ENCODE measurements at places on chromosomes 5 and 9. TPM values are rescaled to one million over a fixed set of nuclear protein-coding genes. Genes with fewer than 3 reads are reported as not detected.

Gene INSL4
- not detected for total RNA-seq

DNA sequence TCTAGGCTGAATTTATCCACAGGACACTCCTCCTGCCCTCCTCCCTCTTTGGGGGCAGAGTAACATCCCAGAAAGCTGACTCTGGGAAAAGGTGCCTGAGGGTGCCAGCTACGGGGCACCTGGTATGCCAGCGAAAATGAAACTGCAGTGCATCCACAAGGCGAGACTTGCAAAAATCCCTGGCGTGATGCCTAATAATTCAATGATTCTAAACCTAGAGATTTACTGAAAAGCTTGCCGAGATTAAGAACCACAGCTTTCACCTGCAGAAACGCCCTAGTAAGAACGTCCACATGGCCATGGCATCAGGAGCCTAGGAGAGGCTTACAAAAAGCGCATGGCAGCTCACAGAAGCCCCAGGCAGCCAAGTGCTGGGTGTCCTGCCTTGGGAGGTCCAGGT, 20.9 kb downstream of the CCNJL start:
- no peak for DNase-seq

- DNase-seq: no peak
These were observed 373.6 kb upstream of the ZNF608 start for GRCh38 chr5:125120012-125120411.

DNA sequence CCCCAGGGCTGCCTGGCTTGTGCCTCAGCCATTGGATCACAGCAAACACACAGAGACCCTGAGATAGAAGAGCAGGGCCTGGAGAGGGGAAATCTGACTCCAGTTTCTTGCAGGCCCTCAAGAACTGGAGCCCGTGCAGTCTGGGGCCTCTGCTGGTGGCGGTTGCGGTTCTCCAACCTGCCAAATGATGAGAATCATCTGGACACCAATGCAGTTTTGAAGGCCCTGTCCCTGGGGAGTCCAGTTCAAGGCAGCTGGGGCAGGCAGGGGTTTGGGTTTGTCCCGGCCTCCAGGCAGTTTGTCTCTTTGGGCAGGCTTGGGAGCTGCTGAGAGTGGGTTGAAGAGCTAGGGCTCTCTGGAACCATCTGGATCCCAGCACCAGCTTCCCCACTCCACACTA, 7.4 kb downstream of the NKX2-5 start:
- no peak for DNase-seq

GRCh38 chr5:63831381-63831780, 130.9 kb downstream of the HTR1A start:
- DNase-seq: no peak

DNA sequence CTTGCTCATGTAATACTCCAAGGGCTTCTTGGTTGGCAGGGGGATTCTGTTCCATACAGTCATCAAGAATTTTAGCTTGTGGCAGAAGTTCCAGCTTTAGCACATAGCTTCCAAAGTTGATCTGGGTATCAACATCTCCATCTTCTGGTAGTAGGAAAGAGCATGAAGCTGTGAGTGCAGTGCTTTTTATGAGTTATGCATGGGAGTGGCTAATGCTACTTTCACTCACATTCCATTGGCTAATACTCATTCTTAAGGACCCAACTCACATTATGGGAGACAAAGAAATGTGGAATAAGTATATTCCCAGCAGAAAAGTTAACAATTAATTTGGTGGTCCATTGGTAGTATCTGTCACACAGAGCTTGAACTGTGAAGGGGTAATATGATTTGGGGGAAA, 194.2 kb upstream of the CHD1 start:
- no peak for DNase-seq

- DNase-seq: no peak
These were observed 12.6 kb downstream of the ISL1 start for GRCh38 chr5:51395666-51396356.

Gene LPAR1
- 4.6 TPM for total RNA-seq

Gene DMRT3
- total RNA-seq: 0.34 TPM

Gene ABLIM3
- 35.2 TPM for total RNA-seq

Gene CPEB4
- 32.7 TPM for total RNA-seq

Gene PCDHB3
- total RNA-seq: 1.9 TPM

Gene KIF27
- total RNA-seq: 3.5 TPM

- DNase-seq: no peak
These were observed 37.1 kb upstream of the KCNMB1 start for GRCh38 chr5:170426149-170426767.

- DNase-seq: no peak
These were observed 3.3 kb downstream of the RXRA start for GRCh38 chr9:134329576-134329855.

GRCh38 chr9:132185073-132186009, 23.5 kb downstream of the NTNG2 start:
- DNase-seq: no peak

DNA sequence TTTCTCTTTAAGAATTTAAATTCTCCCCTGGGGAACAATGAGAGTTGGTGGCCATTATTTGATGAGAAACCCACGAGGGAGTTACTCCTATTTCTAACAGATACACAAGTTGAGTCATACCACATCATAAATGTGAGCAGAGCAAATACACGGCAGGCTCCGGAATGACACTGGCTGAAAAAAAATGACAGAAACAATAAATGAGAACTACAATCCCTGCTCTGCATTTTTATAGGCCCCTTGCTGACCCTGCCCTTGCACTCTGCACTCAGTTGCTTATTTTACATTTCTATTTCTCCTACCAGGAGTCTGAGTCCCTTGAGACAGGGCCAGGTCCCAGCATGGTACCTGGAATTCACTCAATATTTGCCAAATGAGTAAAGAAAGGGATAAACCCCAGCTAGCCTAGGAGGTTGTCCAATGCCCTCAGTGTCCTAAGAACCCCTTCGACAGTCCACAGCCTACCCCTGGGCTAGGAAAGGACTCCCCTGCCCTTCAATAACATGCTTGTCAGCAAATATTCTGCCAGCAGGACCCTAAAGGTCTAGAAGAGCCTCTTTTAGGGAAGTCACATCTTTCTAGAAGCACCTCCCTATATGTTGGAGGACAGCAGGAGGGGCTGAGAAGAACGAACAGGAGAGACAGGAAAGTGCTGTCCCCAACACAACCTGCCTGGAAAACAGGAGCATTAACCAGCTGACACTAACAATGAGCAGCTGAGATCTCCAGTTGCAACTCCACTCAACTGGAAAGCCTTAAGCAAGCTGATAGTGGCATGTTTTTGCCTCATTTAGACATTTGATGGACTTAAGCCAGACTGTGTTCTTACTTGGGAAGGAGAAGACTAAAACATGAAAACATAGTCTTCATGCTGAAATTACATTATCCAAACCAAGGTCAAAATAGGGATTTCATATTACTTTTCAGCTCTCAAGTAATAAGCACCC, 191.2 kb downstream of the ACTL7B start:
- DNase-seq: no peak

DNA sequence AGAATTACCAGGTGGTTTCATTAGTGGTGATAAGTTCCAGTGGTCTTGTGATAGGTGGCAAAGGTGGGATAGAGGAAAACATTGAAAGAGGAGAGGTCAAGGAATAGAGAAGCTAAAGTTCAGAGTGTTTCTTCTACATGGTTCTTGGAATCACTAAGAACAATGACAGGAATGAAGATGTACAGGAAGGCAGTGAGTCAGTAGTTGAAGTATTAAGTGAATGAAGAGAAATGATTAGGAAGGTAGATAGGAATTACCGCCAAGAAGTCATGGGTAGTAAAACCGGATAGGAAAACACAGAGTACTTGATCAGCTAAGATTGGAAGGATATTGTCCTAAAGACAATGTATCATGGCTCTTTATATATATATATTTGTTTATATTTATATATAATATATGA, 37.9 kb upstream of the RASA1 start:
- no peak for DNase-seq

DNA sequence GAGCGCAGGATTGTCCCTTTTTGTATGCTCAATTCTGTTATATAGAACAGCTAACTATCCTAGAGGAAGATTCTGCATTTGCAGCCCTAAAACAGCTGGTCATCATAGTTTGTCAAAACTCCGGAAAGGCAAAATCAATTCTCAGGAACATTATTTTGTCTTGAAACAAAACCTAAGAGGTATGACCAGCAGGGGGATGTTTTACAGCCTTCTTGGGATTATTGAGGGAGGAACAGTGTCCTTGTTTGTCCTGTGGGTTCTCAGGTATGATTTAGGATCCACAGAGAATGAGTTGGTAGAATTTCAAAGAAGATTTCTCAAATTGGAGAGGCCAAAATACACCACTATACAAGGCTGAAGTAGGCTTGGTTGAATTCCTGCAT, 136.4 kb downstream of the ZSWIM6 start:
- DNase-seq: no peak

- DNase-seq: no peak
These were observed 111.3 kb downstream of the LPAR1 start for GRCh38 chr9:110926828-110927487.

DNA sequence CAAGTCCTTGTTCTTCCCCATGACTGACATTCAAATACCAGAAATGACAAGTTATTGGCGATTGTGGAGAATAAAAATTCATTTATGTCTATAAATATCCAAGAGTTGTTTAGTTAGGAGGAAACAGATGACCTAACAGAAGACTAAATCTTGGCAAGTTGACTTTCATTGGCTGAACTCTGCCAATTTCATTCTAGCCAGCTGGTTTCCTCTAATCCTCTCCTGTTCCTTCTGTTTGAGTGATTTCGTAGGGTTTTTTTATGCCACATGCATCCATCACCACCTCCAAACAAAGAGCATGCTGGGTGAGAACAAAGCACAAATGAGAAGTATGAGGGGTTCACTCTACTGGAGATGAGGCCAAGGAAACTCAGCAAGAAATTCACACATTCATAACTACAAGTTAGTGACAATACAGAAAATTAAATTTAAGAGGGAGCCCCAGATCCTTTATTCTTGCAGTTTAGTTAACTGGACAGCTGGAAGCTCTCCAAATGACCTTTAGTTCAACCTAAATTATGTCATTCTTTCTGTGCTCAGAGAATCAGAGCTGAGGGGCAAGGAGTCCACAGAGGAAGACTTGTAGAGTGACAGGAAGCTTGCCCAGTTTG, 932.0 kb downstream of the TLE4 start:
- DNase-seq: no peak

Gene UQCRQ
- 197 TPM for total RNA-seq

Gene DPYSL3
- total RNA-seq: 42.4 TPM

Gene N4BP3
- 6.0 TPM for total RNA-seq

- peak; percentile 62 for DNase-seq
These were observed 25.9 kb downstream of the ROPN1L start for GRCh38 chr5:10467281-10468198.

Gene DCTN4
- 54.0 TPM for total RNA-seq

Gene SLC4A9
- total RNA-seq: not detected

GRCh38 chr9:107635803-107636174, 146.2 kb upstream of the KLF4 start:
- DNase-seq: no peak

DNA sequence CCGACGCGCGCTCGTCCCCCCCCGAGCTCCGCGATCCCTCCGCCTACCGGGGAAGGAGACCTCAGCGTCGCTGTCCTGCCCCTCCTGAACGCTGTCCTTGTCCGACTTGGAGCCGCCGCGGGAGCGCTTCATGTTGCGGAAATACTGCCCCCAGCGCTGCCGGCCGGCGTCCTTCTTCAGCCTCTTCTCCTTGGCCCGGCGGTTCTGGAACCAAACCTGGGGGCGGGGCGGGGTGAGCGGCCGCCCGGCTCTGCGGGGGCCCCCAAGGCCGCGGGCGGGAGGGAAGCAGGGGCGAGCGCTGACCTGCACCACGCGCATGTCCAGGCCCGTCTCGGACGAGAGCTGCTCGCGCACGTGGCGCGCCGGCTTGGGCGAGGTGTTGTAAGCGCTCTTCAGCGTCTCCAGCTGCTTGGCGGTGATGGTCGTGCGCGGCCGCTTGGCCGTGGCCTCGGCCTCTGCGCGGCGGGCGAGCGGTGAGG, 6.3 kb downstream of the LHX3 start:
- no peak for DNase-seq

- no peak for DNase-seq
These were observed 378.7 kb downstream of the ENC1 start for GRCh38 chr5:74261866-74262265.
